ENCODE measurements at places on chromosomes 4 and X.

- DNase-seq, result peak; percentile 79
These were observed 31.7 kb downstream of the RNF212 start for GRCh38 chr4:1081689-1082040.

- no peak for DNase-seq
These were observed 15.5 kb downstream of the SUV39H1 start for GRCh38 chrX:48711929-48712505.

GRCh38 chr4:185272245-185272644 lies 62.8 kb downstream of the SNX25 start:
- DNase-seq, result no peak

- peak; percentile 14 for DNase-seq
These were observed 46.0 kb downstream of the COQ2 start for GRCh38 chr4:83238393-83239248.

- no peak for DNase-seq
These were observed 44.4 kb upstream of the STOX2 start for GRCh38 chr4:183860731-183861130.

GRCh38 chrX:31934842-31935370 lies 863.1 kb upstream of the FTHL17 start:
- no peak for DNase-seq

DNA sequence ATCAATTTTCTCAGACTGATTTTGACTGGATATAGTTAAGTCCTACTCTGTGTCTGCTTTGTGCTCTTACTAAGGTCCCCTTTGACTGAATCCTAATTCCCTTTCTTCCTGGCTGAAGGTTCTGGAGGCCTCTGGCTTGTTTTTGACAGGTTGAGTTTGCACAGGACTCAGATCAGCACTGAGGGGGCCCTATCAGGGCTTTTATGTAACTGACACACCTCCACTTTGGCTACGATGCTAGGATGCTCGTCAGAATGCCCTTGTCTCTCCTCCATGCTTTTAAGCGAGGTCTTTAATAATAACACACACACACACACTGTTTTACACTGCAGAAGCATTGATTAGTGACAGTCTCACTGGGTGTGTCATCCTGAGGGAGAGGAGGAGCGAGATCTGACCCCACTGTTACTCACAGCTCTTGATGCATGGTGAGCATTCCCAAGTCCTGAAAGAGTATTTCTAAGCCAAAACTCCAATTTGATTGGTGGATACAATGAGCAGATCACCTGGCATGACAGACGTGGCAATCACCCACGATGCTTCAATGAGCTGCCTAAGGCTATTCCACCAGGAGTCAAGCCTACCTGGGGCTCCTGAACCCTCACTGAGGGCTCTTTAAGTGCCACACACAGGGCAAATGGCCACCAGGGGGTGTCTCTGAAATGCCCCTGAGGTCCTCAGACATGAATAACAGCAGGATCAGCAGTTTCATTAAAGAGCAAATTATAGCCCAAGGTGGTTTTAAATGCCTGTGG lies 130.4 kb upstream of the CPEB2 start:
- peak; percentile 16 for DNase-seq

DNA sequence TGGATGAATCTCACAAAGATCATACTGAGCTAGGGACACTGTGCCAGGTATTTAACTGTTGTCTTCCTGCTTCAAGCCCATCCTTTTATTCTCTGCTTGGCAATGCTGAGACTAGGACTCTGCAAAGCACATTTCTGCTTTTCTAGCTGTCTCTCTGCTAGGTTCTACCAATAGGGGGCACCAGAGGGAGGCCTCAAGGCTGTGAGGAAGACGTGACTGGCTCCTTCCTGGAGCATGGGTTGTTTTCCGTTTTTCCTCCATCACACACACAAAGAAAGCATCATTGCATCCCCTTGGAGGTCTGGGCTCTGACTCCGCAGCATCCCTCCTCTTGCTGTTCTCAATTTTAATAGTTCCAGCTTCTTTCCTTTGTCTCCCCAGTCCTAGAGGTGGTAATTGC lies 10.9 kb upstream of the DCTD start:
- no peak for DNase-seq

- DNase-seq, result no peak
These were observed 37.2 kb downstream of the ADAMTS3 start for GRCh38 chr4:72531768-72532290.

DNA sequence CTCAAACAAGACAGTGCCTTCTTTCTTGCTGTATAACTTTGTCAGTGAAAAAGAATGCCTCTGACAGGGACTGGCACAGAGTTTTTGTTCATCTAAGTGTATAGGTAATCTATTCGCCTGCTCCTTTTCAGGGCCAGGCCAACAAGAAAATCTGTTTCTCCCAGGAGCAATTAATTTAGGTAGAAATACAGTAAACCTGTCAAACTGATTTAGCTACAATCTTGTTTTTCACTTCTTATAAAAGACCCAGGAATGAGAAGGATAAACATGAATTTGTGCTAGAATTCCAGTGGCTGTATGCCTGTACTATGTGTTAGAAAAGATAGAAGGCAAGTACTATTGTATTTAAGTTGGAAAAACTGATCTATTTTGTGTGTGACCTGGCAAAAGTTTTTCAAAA lies 6.1 kb downstream of the TMA16 start:
- DNase-seq, result no peak

GRCh38 chr4:40446839-40447238 lies 111.7 kb downstream of the CHRNA9 start:
- peak; percentile 2 for DNase-seq

GRCh38 chr4:74632634-74633033 lies 161.7 kb downstream of the BTC start:
- DNase-seq, result peak; percentile 85

DNA sequence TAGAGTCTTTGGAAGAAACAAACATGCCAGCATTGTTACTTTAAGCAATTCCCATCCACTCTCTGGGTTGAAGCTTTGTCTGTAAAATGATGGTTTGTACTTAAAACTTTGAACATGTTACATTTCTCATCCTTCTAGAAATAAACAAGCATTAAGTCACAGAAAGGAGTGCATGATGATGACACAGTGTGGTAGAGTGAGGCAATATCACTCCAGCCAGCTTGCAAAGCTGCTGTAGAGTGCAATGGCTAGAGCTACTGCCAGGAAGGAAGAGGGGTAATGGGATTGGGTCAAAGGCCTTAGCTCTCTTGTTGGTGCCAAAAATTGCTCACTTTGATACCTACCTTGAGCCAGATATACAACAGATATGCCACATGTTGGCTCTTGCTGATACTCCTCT lies 12.3 kb upstream of the ENOX2 start:
- DNase-seq, result peak; percentile 30

GRCh38 chrX:72003811-72004750 lies 93.4 kb downstream of the NHSL2 start:
- DNase-seq, result peak; percentile 44

DNA sequence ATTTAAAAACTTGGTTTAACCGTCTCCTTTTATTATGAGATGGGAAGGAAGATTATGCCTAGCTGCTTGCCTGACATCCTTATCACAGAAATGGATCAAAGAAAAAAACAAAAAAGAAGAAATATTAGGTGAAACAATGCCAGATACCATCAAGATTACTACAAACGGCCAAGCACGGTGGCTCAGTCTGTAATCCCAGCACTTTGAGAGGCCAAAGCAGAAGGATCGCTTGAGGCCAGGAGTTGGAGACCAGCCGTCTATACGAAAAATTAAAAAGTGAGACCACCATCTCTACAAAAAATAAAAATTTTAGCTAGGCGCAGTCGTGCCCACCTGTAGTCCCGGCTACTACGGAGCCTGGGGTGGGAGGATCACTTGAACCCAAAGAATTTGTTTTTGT lies 2.3 kb downstream of the FRYL start:
- DNase-seq, result peak; percentile 23

GRCh38 chr4:147157860-147158701 lies 212.4 kb upstream of the TTC29 start:
- DNase-seq, result peak; percentile 40

DNA sequence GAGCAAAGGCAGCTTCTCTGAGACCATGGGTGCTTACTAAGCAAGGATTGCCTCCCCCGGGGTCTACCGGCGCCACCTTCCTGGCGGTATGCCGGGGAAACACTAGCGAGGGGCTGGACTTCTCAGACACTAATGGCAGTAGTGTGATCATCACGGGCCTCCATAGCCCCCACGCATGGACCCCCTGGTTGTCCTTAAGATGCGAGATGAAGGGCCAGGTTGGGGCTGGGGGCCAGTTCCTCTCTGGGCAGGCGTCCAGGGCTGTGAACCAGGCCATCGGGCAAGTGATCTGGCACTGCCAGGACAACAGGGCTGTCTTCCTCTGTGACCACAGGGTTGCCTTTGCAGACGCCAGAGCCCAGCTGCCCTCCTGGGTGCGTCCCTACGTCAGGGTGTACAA lies 60.7 kb downstream of the ALPK1 start:
- no peak for DNase-seq

GRCh38 chr4:742096-742741 lies 36.6 kb downstream of the PCGF3 start:
- DNase-seq, result no peak

- DNase-seq, result no peak
These were observed 1956.2 kb upstream of the AGA start for GRCh38 chr4:179398414-179398813.

- DNase-seq, result no peak
These were observed 1740.8 kb downstream of the PCDH7 start for GRCh38 chr4:32460972-32461371.

GRCh38 chr4:182716192-182716591 lies 201.0 kb downstream of the DCTD start:
- DNase-seq, result no peak

GRCh38 chrX:153905481-153906095 lies 1.1 kb downstream of the AVPR2 start:
- DNase-seq, result no peak

GRCh38 chr4:40937140-40937725 lies 187.5 kb downstream of the NSUN7 start:
- no peak for DNase-seq

- DNase-seq, result no peak
These were observed 64.2 kb downstream of the INTS12 start for GRCh38 chr4:105644257-105644656.

DNA sequence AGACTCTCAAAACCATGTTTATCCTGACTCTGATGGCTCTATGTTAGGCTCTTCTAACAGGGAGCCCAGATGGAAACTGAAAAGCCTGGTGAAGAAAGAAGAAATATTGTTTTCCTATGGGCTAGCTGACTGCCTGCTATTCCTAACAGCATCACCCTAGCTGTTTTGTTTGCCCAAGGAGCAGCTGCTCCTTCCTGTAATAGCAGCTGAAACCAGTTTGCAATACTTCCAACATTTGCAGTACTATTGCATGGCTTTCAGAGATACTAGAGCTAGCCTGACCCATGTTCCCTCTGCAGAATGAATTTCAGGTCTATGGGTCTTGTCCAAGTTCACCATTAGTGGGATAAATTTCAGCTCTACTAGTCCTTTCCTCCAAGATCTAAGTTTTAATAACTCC lies 495.2 kb downstream of the INPP4B start:
- DNase-seq, result peak; percentile 40

DNA sequence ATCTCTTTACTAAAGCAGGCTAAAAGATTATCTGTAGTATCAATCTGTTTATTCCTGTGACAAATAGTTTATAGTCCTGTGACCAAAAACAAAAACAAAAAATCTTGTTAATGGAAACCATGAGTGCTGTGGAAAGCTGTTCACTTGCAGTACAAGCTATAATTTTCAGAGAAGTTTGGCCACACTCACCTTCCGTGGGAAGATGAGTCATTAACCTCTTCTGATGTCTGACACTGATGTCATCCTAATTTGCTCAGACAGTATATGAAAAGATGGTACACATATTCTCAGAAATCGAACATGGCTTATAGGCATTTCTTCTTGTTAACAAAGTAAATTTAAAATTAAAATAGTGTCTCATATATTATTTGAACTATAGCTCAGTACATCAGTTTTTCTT lies 19.9 kb upstream of the ENPP6 start:
- DNase-seq, result peak; percentile 10

DNA sequence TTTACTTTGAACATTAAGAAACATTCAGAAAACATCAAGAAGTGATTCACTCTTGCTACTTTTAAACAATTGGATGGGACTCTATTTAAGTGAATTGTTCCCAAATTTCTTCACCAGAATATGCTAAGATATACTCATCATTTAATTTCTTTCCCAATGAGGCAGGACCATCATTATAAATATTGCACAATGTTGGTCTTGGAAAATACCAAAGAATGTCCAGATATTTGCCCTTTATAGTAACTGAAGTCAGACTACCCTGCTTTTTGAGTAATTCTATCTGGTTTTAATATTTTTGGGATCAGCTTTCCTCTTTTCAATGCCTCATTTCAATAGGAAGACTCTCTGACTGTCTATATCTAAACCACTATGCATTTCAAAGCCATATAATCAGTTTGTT lies 129.4 kb upstream of the TENM3 start:
- DNase-seq, result no peak

GRCh38 chr4:26206999-26207398 lies 113.8 kb upstream of the RBPJ start:
- DNase-seq, result no peak

- DNase-seq, result peak; percentile 77
These were observed 1.1 kb downstream of the FBXL5 start for GRCh38 chr4:15653864-15654592.

GRCh38 chr4:24130637-24131036 lies 240.8 kb upstream of the PPARGC1A start:
- no peak for DNase-seq

DNA sequence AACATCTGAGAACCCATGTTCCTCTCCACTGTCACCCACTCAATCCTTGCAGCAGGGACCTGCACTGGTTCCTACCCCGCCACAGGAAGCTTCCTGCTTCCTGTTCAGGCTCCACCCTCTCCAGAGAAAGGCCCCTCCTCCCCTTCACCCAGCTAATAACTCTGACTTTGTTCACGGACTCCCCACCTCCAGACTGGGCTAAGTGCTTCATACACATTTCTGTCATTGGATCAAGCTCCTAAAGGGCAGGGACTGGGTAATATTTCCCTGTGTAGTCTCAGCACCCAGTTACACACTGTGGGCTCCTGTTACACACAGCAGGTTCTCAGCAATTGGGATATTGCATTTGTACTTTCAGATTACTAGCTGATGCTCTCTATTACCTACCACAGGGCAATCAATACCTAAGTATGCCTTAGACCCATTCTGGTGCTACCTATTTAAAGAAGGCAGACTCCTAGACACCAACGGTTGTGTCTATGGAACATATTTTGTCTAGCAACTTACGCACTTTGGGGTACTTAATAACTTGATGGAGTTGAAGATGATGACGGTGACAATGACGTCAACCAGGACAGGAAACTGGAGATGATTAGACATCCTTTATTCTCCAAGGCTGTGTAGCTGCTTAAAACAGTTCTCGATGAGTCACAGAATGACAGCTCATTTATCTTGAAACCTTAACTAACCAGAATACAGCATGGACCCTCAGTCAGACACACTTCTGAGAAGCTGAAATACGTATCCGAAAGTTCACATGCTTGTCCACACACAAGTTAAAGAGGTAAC lies 58.1 kb downstream of the MAML3 start:
- DNase-seq, result peak; percentile 92

DNA sequence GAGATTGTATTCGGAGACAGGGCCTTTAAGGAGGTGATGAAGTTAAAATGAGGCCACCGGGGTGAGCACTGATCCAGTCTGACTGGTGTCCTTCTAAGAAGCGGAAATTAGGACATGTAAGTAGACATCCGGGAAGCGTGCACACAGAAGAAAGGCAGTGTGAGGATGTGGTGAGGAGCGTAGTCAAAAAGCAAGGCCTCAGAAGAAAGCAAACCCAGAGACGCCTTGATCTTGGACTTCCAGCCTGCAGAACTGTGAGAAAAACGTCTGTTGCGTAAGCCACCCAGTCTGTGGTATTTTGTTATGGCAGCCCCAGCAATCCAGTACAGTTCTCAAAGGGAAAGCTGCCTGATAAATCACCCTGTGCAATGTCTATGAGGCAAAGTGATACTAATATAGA lies 153.5 kb downstream of the KCNIP4 start:
- DNase-seq, result peak; percentile 42

- DNase-seq, result no peak
These were observed 103.8 kb upstream of the CXCL13 start for GRCh38 chr4:77501851-77502250.
